ENCODE measurements at places on chromosomes 3 and 15.

DNA sequence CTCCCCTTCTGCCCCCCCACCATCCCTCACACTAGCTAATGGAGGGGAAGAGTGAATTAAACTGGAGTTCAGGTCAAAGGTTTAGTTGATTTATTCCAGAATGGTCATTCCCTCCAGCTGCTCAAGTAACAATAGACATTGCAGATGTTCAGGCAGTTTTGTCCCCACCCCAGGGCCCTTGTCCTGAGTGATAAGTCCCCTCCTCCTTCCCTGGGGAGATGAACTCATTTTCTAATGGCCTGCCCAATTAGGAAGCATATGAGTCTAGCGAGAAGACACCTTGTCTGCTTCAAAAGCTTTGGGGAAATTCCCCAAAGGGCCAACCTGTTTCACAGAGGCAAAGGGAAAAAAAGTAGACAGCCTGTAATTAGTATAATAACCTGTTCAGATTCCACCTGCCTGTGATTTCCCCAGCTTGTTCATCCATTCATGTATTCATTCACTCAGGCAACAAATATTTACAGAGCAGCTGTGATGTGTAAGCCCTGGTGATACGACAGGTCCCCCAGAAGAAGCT, 165.3 kb downstream of the SHQ1 start:
- DNase-seq = no peak

DNA sequence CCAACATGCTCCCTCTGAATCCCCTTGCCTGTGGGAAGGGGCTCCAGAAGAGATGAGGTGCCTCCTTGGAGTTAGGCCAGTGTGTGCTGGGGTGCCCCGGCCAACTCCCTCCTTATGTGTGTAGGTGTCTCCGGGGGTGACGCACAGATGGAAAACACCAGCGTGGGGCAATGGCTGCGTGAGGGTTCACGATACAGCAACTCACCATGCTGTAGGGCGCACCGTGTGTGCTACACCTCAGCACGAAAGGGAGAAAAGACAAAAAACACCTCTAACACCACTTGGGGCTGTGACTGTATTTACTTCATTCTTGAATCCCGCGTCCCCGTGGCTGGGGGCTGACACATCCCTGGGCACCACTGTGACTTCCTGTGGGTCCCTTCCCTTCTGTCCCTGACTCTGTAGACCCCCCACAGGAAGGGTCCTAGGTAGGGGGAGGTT, 1.6 kb upstream of the CALML4 start:
- no peak for DNase-seq

DNA sequence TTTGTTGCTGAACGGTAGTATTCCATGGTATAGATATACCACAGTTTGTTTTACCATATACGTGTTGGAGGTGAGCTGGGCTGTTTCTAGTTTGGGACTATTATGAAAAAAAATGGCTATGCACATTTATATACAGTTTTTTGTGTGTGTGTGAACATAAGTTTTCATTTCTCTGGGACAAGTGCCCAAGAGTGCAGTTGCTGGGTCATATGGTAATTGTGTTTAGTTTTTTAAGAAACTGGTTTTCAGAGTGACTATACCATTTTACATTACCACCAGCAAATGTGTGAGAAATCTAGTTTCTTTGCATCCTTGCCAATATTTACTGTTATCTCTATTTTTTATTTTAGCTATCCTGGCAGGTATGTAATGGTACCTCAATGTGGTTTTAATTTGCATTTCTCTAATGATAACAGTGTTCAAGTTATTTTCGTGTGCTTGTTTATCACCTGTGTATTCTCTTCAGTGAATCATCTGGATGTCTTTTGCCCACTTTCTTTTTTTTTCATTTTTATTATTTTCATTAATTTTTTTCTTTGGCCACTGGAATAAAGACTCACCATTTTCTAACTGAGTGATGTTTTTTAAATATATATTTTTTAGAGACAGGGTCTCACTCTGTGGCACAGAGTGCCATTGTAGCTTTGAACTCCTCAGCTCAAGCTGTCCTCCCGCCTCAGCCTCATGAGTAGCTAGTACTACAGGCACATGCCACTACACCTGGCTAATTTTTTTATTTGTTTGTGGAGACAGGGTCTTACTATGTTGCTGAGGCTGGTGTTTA, 75.3 kb downstream of the ZNF609 start:
- DNase-seq = no peak

GRCh38 chr3:11154953-11155325, 646 bp downstream of the HRH1 start:
- DNase-seq = no peak

- no peak for DNase-seq
Measured at GRCh38 chr15:48915861-48916260, 37.9 kb downstream of the EID1 start.

GRCh38 chr3:194181612-194182529, 45.9 kb downstream of the HES1 start:
- DNase-seq = no peak

All from fibroblast of skin of back (primary cell).